GM18507 (cell line): ENCODE measurements at places on chromosomes 12 and 14.

DNA sequence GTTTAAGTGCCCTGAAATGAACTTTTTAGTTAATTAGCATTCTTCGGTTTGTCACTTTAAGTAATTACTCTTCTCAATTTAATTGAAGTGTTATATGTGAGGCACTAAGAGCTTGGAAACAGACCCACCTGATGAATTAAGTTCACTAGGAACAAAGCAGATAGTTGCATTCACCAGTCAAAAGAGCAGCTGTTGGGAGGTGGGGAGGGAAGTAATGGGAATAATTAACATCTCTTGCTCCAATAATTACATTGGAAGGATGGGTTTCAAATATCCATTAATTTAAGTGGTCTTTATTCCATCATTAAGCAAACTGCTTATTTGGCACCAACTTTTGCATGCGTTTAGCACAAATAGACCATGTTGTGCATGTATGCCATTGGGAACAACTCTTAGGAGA lies 667.2 kb downstream of the GALC start:
- DNase-seq: no peak

DNA sequence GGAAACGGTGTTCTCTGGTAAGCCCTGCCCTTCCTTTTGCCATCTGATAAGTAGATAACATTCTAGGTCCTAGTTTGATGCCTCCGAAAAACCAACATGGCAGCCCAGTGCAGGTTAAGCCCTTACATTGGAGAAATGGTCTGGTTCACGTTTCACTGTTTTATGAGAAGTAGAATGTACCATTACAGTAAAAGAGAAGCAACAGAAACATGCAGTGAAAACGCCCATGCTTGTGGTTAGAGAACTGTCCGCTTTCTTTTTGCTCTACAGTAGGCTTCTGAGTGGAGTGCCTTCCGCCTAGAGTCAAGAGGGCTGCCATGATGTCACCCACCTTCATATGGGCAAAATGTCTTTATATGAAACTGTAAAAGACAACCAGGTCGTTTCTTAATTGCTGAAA lies 190.4 kb upstream of the BCL2L14 start:
- no peak for DNase-seq

- no peak for DNase-seq
Observed at GRCh38 chr14:33675415-33676130, 275.3 kb downstream of the EGLN3 start.

DNA sequence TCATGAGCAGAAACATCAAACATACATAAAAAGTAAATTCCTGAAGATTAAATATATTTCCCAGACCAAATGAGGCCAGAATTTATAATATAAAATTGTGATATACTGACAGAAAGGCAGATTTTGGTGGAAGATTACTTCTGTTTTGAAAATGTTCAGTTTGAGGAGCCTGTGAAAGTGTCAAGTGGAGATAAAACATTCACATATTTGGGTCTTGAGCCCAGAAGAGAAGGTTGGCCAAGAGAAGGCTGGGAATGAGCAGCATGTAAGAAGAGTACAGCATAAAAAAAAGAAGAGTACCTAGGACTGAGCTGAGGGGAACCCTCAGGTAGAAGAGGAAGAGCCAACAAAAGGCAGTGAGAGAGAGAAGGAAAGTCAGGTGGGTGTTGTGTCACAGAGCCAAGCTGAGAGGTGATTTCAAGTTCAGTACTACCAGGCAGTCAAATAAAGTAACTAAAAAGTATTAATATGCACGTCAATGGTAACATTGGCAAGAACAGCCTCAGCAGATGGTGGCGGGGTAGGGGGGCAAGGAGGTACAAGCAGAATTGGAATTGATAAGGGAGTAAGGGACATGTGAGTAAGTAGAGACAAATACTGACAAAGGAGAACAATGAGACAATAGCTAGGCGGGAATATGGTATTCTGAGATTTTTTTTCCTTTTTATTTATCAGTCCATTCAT lies 120.7 kb upstream of the TTC7B start:
- DNase-seq: no peak

- DNase-seq: no peak
Observed at GRCh38 chr14:68712703-68713370, 80.0 kb downstream of the ZFP36L1 start.
